ENCODE measurements at places on chromosomes 1 and 21.

DNA sequence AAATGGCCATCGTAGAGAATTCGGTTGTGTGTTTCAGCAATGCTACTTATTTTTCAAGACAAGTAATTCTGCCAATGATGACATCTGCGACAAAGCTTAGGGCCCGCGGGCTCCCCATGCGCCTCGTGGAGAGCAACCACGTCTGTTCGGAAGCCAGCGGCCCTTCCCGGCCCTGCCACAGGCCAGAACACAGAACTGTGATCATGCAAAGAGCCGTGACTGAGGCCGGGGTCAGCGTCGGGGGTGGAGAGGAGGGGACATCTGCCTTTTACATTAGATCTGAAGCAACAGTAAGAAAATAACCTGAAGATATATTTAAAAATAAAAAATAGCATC, 103.7 kb downstream of the PGBD5 start:
- DNase-seq = no peak

- DNase-seq = peak; percentile 58
Measured at GRCh38 chr1:171252482-171252881, 4.2 kb downstream of the FMO1 start.

DNA sequence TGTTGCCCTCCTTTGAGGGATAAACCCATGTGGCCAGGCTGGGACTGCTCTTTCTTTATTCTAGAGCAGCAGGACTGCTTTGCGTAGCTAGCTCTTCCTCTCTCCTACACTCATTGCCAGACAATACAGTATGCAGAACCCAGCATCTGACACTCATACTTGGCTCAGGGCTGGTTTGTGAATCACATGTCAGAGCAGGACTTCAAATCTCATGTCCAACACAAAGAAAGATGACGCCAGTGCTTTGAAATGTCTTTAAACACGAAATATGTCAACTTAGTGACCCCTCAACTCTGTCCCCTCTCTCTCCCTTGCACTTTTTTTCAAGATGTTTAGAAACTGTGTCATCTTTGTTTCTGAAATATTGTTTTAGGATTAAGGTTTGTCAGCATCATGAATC, 135.0 kb downstream of the TGFB2 start:
- DNase-seq = no peak

GRCh38 chr1:57124170-57124569, 158.4 kb upstream of the C8B start:
- DNase-seq = no peak

DNA sequence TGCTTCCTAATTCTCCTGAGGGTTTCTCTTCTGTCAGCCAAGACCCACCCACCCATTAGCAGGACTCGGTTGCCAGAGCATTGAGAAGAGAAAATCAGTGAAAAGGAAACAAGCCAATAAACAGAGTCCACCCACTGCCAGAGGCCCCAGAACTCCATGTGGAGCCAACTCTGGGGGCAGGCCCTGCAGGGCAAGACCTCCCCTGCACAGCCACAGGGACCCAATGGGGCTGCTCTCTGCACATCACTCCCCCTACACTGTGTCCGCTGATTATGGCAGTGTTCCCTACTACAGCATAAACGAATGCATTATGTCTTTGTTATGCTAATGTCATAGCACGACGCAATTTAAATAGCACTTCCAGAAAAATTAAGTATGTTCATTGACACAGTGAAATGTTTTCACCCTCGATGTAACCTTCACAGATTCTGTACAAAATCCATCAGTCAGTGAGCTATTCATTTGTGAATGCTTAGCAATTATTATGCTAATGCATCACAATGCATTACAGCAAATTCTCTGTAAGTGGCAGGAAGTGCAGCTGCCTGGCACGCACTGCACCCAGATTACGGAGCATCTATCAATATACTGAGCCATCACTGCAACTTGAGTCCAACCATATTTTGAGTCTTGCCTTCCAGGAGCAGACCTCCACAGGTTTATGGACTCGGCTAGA, 56.4 kb downstream of the GRIK3 start:
- no peak for DNase-seq

DNA sequence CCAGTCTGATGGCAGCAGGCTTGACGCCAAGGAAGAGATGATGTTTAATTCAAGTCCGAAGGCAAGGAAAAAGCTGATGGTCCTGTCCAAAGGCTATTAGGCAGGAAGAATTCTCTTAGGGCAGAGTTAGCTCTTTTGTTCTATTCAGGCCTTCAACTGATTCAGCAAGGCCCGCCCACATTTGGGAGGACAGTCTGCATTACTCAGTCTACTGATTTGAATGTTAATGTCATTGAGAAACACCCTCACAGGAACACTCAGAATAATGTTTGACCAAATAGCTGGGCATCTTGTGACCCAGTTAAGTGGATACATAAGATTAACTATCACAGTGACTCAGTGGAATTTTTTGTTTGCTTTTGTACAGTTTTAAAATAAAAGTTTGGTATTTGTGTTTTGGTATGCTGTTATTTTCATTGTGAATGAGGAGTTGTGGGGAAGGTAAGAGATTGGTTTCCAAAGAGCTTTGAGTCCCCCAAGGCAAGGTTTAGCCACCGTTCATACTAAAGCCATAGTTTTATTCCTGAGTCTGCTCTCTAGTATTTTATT, 1.7 kb upstream of the ZNF691 start:
- peak; percentile 23 for DNase-seq

Measured in NCI-H82 (cell line).